ENCODE measurements at places on chromosomes 5 and 9.
A peak's percentile ranks its signal among the peaks of the same experiment; 100 is the strongest.

DNA sequence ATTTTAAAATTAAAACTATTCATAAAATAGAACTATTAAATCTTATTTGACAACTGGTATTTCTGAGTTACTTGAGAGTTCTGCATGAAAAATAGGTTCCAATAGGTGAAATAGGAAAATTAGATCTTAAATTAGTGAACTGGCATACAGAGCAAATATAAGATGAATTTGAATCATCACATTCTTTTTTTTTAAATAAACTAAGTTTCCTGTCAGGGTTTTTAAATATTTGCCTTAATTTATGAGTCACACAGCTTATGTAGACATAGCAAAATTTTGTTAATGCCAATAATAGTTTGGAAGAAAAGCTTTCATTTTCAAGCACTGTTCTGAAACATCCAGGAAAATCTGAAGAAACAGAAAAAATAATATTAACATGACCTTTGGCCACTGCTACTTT, 311.7 kb upstream of the HAPLN1 start:
- no peak for DNase-seq

DNA sequence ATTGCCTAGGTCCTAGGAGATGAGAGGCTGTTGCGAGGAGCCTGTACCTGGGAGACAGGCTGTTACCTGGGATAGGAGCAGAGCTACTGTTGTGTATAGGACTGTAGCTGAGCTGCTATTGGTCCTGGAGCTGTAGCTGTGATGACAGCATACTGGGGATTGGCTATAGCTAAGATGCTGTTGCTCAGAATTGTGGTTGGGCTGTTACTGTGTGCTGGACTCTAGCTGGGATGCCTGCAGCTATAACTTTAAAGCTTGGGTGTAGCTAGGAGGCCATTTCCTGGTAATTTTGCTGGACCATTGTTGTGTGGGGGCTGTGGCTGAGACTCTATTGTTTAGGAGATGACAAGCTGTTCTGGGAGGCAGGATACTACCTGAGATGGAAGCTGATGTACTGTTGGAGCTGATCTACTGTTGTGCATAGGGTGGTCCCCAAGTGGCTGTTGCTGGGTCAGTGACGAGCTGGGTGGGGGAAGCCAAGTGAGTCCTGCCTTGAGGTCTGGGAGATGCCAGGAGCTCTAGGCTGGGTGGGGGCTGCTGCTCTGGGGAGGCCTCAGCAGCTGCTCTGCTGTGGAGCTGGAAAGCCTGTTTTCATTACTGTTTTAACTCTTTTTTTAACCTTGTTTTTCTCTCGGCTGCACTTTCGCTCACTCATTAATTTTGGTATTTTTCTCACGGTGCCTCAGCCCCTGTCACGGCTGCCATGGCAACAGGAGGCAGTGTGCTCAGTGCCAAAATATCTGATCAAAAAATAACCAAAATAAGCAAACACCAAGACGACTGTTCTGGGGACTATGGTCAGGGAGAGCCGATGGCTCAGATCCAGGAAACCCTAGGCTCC, 3.0 kb upstream of the PCDH1 start:
- no peak for DNase-seq

DNA sequence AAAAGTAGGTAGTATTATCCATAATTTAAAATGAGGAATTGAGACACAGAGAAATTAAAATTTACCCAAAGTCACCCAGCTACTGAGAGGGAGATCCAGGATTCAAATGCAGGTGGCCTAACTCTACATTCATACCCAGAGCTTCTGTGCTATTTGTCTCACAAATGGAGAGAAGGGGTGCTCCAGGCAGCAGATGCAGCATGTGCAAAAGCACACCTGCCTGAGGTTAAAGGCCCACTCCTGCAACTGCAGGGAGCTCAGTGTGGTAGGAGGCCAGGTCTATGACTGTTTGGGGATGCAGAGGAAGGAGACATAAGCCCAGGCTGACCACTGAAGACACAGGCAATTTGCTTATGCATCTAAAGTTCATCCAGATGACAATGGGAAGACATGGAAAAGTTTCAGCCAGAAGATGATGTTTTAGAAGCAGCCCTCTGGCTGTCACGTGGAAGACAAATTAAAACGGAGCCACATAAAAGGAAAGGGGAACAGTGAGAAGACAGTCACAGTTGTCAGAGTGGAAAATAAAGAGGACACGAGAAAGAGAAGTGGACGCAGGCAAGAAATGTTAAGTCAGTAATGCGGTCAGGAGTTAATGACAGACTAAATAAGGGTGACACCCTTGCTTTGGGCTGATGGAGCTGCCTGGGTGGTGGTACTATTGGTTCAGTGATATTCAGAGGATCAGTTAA, 214.7 kb downstream of the EBF1 start:
- no peak for DNase-seq

GRCh38 chr5:90551376-90551775, 7.2 kb upstream of the ADGRV1 start:
- no peak for DNase-seq

GRCh38 chr9:12817702-12818101, 42.9 kb downstream of the LURAP1L start:
- DNase-seq, result no peak

GRCh38 chr5:135149229-135149955, 115.4 kb upstream of the PITX1 start:
- no peak for DNase-seq

- DNase-seq, result no peak
Measured at GRCh38 chr9:5840788-5841187, 7.9 kb upstream of the ERMP1 start.

GRCh38 chr9:105969636-105970035, 275.3 kb downstream of the TMEM38B start:
- no peak for DNase-seq

- no peak for DNase-seq
Measured at GRCh38 chr9:116958881-116959280, 271.8 kb downstream of the TRIM32 start.

DNA sequence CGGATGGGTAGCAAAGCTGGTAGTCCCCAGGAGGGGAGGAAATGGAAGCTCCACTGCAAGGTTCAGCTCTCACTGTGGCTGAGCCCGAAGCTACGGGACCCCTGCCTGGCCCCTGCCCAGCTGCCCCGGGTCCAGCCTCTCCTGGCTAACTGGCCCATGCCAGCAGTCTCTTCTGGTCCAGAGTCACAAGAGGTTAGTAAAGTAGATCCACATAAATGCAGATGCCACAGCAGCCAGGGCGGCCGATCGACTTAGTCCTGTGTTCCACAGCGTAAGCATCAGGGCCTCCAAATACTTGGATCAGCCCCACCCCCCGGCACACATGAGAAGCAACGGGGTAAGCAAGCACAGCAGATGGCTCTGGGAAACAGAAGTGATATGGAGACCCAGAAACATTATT, 42.1 kb downstream of the MRPL36 start:
- no peak for DNase-seq

GRCh38 chr9:95605101-95605500, 88.3 kb upstream of the PTCH1 start:
- DNase-seq, result no peak

GRCh38 chr9:8508671-8509290, 709.2 kb upstream of the DMAC1 start:
- DNase-seq, result no peak

DNA sequence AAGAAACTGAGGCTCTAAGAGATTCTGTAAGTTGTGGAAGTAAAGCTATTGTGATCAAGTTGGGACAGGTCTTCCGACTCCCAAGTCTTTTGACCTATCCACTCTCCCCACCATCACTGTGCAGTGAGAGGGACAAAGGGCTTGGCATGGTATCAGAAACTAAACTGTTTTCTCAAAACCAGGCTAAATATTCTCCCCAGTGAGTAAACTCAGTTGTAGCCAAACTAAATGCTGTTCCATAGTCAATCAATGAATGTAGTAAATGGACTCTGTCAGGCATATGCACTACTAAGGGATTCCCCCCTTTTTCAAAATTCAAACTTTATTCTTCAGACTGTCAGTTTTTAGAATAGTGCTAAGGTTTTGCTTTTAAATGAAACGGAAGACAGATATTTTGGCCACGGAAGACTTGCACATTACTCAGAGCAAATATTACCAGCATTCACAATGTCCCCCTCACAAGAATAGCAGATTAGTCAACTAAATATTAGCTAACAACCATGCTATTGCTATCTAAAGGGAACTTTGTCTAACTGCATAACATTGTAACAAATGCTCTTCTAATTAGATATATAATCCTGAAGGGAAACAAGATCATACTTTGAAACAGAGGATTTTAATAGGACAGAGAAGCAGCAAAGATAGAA, 7.1 kb downstream of the PRKAA1 start:
- no peak for DNase-seq

- DNase-seq, result no peak
Measured at GRCh38 chr9:90981726-90982125, 180.1 kb downstream of the SYK start.

- DNase-seq, result peak; percentile 64
Measured at GRCh38 chr9:92716557-92716956, 46.6 kb upstream of the IPPK start.

- DNase-seq, result no peak
Measured at GRCh38 chr9:29822458-29822857, 2249.2 kb upstream of the C9orf72 start.

DNA sequence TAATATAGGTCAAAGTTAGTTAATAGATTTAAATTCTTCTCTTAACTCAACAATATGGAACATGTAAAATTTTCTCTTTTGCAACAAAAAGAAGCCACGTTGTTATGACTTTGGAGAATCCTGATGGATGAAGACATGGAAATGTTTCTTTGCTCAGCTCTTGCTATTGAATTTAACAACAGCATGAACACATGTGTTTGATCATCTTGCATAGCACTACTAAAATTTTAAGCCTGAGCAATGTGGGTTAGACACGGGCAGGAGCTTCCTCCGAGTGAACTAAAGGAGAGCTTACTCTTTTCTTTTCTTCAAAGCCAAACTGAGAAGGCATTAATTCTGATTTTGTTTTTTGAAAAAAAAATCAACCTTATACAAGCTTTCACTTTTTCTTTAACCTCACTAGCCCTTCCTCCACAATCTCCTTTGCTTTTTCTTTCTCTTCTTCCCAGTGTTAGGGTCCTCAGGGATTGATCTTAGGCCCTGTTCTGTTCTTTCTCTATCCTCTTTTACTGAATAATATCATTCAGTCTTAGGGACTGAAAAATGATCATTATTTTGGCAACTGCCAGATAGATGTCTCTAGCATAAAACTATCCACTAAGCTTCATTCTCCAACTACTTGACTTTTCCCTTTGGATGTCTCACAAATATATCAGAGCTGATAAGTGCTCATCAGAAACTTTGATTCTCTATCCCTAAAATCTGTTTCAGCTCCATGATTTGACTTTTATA, 36.9 kb downstream of the ADAMTS19 start:
- DNase-seq, result no peak

DNA sequence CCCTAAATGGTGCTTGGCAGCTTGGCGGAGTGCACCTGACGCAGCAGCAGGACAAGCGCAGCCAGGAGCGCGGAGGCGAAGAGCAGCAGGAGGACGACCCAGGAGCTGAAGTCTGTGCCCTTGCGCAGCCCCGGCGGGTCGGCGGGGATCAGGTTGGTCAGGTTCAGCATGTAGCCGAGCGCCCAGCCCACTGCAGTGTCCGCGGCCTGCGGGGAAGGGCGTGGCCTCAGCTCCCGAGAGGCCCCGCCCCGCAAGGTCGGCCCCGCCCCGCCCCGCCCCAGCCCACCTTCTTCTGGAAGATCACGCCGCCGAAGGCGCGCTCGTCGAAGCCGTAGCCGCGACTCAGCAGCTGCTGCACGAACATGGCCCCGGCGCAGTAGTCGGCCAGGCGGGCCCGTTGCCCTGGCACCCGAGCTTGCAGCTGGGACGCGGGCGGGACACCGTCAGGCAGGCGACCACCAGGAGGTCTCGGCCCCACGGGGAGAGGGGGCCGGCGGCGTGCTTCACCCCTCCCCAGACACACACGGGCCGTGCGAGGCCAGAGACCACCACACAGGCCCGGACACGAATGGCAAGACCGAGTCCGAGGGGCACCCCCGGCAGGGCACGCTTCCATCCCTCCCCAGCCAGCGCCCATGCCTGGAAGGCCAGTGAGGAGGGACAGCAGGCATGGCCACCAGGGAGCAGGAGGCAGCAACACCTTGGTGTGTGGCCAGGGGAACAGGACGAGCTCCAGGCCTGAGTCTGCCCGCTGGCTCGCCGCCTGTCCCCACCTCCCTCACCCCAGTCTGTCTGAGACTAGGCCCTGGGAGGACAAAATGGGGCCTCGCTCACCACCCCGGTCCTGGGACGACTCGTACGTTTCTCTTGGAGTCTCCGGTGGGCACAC, 2.9 kb upstream of the NPDC1 start:
- no peak for DNase-seq

GRCh38 chr9:99607842-99608448, 213.7 kb upstream of the NR4A3 start:
- DNase-seq, result no peak

- no peak for DNase-seq
Measured at GRCh38 chr5:166349046-166349445, 1942.4 kb upstream of the WWC1 start.

GRCh38 chr5:64457846-64458245, 48.0 kb upstream of the RGS7BP start:
- DNase-seq, result no peak

- no peak for DNase-seq
Measured at GRCh38 chr9:134340475-134341160, 14.4 kb downstream of the RXRA start.

DNA sequence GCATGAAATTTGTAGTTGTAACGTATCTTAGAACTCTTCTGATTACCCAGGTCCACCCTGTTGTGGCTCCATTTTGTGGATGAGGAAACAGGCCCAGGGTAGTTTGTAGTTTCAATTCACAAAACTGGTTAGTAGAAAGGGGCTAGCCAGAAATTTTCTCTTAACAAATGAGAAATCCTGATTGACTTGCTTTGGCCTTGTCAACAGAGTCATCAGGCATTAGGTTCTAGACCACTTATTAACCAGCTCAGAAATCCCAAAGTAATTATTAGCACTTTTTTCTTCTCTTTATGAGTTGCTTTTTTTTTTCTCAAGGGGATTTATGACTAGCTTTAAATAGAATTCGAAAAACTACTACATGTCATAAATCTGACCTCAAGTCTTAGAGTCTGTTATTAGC, 160.2 kb downstream of the SH3GL2 start:
- no peak for DNase-seq

DNA sequence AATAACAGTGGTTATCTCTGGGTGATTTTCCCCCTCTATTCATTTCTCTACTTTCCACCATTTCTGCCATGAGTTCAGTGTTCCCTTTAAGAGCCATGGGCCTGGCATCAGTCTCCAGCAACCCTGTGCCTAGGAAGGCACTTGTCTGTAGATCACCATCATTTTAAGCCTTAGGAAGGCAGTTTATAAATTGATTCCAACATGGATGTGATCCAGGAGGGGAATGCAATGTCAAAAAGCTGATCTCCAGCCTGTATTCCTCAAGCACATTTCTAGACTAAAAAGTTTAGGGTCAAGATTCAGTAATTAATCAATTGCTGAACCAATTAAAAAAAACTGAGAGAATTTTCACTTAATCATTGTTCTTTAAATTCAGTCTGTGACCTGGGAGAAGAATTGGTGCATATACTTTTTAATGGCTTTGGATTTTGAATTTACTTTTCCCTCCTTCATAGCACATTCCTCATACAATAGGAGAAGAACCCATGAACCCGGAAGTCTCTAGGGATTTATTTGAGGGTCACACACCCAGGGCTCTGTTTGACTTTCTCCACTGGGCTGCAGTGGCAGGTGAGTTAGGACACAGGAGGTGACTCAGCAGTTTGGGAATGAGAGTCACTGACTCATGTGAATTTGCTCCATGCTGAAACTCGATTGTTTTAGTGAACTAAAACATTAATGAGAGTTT, 6.1 kb upstream of the ERMP1 start:
- DNase-seq, result no peak

Measured in stimulated activated CD4-positive, alpha-beta T cell treated with anti-CD3 and anti-CD28 coated beads, Interleukin-1b, Interleukin-23, amount 100 ng/mL, for 1 hour (primary cell).